H7 (cell line): ENCODE measurements at places on chromosomes 1 and 21.

GRCh38 chr1:12621346-12622335 is 3.6 kb upstream of the DHRS3 start:
- no peak for DNase-seq

DNA sequence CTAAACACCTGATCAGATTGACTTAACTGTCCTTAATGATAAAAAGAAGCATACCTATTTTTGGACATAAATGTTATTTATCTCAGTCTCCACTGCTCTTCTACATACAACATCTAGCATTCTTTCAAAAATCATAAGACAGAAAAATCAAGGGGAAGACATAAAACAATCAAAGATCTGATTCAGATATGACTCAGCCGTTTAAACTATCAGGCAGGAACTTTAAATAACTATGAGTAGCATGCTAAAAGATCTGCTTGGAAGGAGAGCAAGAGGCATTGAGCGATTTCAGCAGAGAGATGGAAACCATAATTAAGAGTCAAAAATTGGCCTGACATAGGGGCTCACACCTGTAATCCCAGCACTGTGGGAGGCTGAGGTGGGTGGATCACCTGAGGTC is 27.2 kb upstream of the SLC22A15 start:
- DNase-seq: no peak

- peak; percentile 59 for DNase-seq
These were observed 114.0 kb upstream of the RAB4A start for GRCh38 chr1:229156872-229157271.

- peak; percentile 21 for DNase-seq
These were observed 1.0 kb upstream of the HP1BP3 start for GRCh38 chr1:20787840-20788795.

GRCh38 chr1:16012590-16013219 is 5.1 kb downstream of the HSPB7 start:
- DNase-seq: peak; percentile 99

DNA sequence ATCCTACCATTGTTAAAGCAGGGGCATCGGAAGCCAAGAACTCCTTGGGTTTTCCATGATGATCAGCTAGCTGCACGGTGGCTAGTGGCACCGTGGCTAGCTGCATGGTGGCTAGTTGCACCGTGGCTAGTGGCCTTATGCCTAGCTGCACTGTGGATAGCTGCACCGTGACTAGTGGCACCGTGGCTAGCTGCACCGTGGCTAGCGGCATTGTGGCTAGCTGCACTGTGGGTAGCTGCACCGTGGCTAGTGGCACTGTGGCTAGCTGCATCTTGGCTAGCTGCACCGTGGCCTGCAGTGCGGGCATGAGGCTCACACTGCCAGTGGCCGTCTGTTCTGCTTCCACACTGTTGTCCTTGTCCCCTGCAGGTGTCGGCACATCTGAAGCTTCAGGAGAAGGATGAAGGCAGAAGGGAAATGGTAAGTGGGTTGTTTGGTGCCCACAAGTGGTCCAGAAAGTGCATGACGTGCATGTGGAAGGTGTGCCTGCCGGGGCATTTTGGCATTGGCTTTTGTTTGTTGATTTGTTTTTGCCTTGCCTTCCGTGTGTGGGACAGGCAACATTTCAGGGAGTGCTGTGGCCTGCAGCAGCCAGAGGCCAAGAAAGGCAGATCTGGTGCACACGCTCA is 38.6 kb downstream of the TFF3 start:
- no peak for DNase-seq

GRCh38 chr1:192580351-192580962 is 4.9 kb downstream of the RGS1 start:
- peak; percentile 4 for DNase-seq

- no peak for DNase-seq
These were observed 296.5 kb downstream of the GRIK1 start for GRCh38 chr21:29643289-29643688.

DNA sequence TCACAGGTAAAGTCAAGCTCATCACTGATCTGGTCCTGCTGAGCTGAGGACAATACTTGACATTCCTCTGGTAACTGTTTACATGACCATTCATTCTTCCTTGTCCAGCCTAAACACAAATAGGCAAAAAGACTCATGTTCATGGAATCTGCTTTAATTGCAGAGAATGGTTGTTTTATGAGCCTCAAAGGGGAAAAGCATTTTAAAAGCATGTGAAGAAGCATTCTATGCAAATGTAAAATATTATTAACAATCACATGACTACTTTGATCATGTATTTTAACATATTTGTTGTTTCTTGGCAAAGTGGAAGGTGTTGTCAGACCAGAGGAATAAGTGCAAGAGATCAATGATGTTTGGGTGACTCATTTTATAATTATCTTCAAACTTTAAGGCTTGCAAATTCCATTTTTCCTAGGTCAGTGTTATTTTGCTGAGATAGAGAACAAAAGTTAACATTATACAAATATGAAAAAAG is 133.7 kb downstream of the RUNX1 start:
- no peak for DNase-seq

- DNase-seq: peak; percentile 8
These were observed 11.5 kb upstream of the PADI1 start for GRCh38 chr1:17193222-17194132.

GRCh38 chr1:29569971-29570634 is 333.8 kb downstream of the PTPRU start:
- DNase-seq: no peak

DNA sequence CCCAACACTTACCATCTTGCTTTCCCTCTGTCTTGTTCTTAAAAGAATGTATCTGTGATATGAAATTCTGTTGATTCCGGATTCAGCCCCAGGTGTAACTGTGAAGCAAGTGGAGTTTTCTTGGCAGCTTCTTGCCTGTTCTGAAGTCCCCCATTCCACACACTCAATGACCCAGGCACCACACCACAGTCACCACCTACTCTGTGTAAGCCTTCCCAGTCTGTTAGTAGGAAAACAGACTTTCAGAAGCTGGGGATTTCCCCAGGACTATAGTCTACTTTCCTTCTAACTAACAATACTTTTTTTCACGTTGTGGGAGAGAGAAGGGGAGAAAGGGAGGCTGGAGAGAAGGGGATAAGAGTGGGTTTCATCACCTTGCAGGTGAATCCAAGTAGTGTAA is 299.1 kb upstream of the PROX1 start:
- no peak for DNase-seq

GRCh38 chr1:186122837-186123236 is 252.2 kb downstream of the TPR start:
- no peak for DNase-seq

GRCh38 chr1:1779691-1780597 is 1.7 kb upstream of the NADK start:
- peak; percentile 84 for DNase-seq

- DNase-seq: peak; percentile 39
These were observed at the start of gene EPS8L3 for GRCh38 chr1:109763646-109764415. EPS8L3 (minus strand) TSS chr1:109763923; CDS start chr1:109761749, 2,174 bp downstream.

- DNase-seq: peak; percentile 89
These were observed 8.5 kb upstream of the ARF1 start for GRCh38 chr1:228073857-228074545.

- no peak for DNase-seq
These were observed 234.7 kb downstream of the SETD4 start for GRCh38 chr21:35825370-35826353.

- no peak for DNase-seq
These were observed 54.7 kb upstream of the BEND5 start for GRCh38 chr1:48831120-48831978.

DNA sequence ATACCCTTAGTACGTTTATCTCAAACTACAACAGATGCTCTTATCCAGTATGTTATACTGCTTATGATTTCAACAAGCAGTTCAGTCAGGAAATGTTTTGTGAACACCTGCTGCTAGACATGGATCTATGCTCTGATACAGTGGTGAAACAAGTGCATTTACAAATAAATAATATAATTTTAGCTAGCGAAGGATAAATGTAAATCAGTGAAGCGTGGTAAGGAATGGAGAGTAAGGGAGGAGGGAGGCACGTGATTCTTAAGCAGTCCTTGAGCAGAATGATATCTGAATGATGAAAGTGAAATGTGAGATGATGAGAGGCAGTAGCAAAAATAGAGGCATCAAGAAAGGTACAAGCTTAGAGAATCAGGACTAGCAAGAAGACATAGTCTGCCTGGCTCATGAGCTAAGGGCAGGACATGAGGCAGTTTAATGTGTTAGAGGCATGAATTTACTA is 6.3 kb downstream of the TSNAX start:
- DNase-seq: no peak

- DNase-seq: no peak
These were observed 1193.7 kb upstream of the ADGRL2 start for GRCh38 chr1:80607064-80607463.

DNA sequence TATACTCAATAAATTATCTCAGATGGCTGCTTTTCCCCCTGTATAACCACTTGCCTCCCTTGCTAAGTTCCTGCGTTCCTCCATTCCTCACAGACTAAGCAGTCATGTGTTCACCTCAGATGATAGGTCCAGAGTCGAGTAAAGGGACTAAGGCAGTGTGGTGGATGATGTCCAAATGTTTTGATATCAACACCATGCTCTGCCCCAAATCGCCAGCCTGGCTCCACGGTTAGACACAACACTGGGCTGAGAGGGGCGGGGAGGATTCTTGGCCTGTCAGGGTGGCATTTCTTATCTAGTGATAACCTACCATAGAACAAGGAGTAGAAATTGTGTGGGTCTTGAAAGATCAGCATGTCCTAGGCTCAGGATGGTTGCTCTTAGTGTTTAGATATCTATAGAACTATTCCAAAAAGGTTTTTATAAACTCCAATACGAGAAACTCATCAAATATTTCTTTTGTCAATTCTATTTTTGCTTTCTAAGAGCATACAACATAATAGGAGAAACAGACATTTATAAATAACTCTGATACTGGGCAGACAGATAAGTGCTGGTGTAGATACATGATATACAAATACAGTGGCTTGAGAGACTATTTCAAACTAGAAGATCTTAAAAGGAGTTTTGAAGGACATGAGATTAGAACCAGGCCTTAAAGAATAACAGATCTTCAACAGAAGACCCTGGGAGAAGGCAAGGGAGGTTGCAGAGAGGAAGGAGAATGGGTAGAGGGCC is 21.5 kb downstream of the GJA5 start:
- no peak for DNase-seq

- no peak for DNase-seq
These were observed 223.1 kb downstream of the KIF26B start for GRCh38 chr1:245377854-245378253.
